Tibial nerve (tissue), 4 donors: ENCODE measurements at places on chromosomes 12 and 14.
A peak's percentile ranks its signal among the peaks of the same experiment; 100 is the strongest.

- no peak for DNase-seq
Observed at GRCh38 chr14:58898655-58899316, 261.0 kb downstream of the DACT1 start.

- DNase-seq = peak; percentile 16
Observed at GRCh38 chr14:77707355-77707723, 484 bp downstream of the ALKBH1 start.

DNA sequence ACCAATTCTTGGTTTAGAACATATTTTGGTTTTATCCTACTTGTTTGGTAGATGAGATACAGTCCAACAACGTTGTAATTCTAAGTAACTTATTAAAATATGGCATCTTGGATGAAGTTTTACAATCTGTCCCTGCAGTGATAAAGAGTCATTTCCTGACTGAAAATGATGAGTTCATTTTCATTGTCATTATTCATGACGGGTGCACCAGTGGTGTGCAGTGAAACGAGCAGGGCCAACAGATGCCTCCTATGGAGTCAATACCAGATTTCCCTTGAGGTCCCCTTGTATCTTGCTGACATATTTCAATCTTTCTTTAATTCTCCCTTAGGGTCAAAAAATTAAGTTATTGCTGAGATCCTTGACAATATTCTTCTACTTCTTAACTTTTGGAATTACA lies 438.5 kb downstream of the LRIG3 start:
- DNase-seq = no peak

- no peak for DNase-seq
Observed at GRCh38 chr12:89253488-89253887, 98.8 kb downstream of the DUSP6 start.

DNA sequence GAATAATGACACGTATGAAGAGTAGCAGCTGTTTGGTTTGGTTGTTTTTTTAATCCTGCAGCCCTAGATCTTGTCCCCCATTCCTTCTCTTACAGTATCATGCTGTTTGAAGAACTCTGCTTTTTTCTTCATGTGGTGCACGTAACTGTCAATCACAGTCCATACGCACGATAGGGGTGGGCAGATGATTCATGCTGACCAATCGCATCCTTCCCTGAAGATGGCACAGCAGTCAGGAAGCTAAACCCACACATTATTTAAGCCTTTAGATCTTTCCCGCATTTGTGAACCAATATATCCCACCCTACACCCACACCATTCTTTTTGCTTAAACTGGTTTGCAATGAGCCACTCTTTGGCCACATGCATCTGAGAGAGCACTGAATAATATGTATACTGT lies 158.9 kb upstream of the PLEKHA5 start:
- no peak for DNase-seq

GRCh38 chr12:113788020-113788856 lies 177.9 kb downstream of the RBM19 start:
- no peak for DNase-seq

GRCh38 chr14:47390831-47391504 lies 284.4 kb downstream of the MDGA2 start:
- DNase-seq = no peak

- no peak for DNase-seq
Observed at GRCh38 chr14:33978892-33979612, 28.2 kb upstream of the EGLN3 start.

DNA sequence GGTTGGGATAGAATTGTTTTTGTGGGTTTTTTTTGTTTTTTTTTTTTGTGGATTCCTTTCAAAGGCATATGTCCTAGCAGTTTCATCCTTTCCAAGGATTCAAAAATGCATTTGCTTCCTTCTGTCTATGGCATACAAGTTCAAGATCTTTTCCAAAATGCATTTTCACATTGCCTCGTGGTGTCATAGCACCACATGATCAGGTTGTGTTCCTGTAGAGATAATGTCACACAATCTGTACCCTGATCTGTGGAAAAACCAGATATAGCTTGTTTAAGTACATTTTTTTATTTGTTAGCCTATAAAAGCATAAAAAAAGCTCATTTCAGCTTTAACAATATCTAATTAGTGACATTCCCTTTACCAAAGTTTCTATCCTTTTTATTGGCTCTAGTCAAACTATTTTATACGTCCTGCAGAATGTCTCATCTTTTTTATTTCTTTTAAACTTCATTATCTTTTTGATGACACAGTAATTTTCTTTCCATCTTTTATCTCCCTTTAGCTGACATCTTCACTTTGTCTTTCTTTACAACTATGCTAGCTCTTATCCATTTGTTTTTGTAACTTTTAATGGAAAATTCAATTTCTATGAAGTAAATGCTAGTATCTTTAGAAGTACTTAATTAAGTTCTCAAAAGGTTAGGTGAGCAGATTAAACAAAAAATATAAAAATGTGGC lies 106.0 kb upstream of the NOVA1 start:
- no peak for DNase-seq

DNA sequence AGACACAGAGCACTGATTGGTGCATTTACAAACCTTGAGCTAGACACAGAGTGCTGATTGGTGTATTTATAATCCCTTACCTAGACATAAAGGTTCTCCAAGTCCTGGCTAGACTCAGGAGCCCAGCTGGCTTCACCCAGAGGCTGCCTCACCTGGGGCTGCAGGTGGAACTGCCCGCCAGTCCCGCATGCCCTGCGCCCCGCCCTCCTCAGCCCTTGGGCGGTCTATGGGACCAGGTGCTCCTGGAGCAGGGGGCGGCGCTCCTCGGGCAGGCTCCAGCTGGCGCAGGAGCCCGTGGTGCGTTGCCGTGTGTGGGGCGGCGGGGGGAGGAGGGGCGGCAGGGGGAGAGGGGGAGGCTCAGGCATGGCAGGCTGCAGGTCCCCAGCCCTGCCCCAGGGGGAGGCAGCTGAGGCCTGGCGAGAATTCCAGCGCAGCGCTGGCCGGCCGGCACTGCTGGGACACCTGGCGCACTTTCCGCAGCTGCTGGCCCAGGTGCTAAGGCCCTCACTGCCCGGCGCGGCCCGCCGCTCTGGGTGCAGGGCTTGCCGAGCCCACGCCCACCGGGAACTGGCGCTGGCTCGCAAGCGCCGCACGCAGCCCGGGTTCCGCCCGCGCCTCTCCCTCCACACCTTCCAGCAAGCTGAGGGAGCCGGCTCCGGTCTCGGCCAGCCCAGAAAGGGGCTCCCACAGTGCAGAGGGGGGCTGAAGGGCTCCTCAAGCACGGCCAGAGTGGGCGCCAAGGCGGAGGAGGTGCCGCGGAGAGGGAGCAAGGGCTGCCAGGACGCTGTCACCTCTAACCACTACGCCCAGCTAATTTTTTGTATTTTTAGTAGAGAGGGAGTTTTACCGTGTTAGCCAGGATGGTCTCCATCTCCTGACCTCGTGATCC lies 3.1 kb upstream of the SLCO1B3 start:
- no peak for DNase-seq

DNA sequence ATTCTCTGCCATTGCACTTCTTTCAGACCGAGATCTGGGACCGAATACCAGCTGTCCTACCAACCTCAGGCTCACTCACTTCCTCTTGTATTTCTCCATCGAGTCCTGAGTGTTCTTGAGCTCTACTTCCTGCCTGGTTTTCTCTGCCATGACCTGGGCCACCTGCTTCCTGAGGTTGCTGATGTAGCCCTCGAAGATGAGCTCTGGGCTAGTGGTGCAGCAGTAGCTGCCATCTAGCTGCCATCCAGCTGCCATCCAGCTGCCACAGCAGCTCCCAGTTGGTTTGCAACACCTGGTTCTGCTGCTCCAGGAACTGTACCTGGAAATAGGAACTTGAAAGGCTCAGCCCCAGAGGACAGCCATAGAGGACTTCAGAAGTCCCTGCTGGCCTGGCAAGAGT lies 15.0 kb upstream of the KRT73 start:
- DNase-seq = no peak

DNA sequence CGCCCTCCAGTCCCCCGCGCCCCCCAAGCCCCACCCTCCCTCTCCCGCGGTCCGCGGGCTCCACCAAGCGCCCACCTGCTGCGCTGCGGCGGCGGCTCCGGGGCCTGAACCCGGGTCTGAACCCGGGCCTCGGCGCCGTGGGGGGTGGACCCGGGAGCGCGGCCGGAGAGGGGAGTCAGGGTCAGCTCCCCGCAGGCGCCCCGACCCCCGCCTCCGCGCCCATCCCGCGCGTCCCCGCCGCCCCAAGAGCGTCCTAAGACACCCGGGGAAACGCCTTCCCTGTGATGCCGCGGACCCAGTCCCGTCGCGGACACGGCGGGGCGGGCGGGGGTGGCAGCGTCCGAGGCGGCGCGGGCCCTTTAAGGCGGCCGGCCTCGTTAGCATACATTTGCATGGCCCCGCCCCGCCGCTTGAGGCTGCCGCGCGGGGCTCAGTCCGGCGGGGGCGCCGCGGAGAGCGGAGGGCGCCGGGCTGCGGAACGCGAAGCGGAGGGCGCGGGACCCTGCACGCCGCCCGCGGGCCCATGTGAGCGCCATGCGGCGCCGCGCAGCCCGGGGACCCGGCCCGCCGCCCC lies at the start of gene MMP17:
Gene MMP17 (plus strand): TSS at position 433 of the 574 bp plus-strand sequence. CDS start 102 bp downstream, at position 535.
- DNase-seq = peak; percentile 46

DNA sequence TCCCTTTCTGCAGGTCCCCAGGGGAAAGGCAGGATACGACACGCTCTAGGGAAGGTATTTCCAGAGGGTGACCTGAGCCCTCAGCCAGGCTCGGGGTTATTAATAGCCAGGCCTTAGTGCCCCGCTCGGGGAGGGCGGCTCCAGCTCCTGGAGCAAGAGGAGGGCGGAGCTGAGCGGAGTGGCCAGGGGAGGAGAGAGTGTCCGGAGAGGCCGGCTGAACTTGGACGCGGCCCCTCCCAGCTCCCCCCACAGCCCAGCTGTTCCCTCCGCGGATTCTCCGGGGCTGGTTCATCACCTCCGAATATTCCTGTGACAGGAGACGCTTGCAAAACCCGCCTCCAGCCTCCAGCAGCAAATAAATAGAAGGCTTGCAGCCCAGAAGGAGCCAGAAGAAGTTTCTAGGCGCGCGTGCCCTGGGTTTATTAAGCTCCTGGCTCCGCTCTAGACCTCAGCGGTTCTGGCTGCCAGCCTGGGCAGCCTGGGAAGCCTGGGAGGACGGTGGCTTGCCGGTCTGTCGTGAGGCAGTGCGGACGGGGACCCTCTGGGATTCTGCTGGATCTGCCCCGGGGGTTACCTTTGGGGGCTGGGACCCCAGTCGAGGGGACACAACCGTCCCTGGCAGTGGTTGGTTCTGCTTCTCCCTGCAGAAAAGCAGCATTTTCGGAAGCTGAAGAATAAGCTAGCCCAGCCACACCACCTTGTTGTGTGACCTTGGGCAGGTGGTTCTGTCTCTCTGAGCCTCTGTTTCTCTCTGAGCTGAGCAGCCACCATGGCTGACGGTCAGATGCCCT lies at the start of gene HSPB8:
Gene HSPB8 (plus strand): TSS at position 388 of the 791 bp plus-strand sequence. CDS start 382 bp downstream, at position 770.
- DNase-seq = peak; percentile 61

GRCh38 chr12:93727195-93727811 lies 50.1 kb downstream of the CRADD start:
- DNase-seq = no peak

DNA sequence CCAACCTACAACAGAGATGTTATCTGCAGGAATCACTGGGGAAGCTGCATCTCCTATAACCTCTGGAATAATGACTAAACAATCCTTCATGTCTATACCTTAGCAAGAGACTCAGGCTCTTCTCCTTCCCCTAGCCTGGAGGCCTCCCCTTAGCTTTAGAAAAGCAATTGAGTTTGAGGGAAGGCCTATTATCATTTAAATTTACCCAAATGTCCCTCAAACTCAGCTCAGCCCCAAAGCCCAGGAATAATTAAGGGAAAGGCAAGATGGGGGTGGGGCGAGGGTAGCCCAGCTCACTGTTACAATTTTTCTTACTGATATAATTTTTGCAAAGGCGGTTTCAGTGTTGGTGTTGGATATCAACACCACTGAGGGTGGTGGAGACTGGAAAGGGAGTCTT lies 151.4 kb upstream of the EEA1 start:
- DNase-seq = no peak

GRCh38 chr14:75515629-75515996 lies 6.7 kb upstream of the BATF start:
- no peak for DNase-seq

DNA sequence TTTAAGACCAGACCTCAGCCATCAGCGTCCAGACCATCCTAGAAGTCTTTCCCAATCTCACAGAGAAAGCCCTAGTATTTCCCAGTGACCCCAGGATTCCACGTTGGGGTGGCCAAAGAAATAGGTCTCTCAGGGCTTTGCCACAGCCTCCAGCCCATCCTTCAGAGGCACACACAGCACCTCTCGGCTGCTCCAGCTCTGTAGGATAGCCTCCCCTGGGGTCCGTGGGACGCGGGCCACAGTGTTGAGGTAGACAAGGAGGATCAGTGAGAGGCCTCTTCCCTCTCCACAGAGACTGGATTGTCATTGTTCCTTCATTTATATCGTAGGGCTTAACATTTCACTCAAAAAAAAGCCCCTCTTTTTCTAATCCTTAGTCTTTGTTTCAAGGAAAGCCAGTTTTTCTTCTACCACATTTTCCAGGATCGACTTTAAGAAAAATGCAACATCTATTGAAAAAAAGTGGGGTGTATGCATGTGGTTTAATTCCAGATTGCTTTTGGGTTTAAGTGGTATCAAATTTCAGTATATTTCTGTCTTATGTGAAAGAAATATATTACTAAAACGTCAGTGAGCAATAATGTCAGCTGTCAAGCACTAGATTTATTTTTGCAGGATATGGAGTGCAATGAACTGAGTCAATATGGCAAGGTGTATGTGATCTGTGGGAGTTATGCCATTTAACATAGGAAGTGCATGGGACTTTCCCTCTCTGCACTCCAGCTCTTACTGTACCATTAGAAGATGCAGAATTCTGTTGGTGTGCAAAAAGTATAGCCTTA lies 187.5 kb downstream of the MSRB3 start:
- DNase-seq = no peak

- no peak for DNase-seq
Observed at GRCh38 chr14:78790271-78790670, 620.1 kb downstream of the NRXN3 start.

- no peak for DNase-seq
Observed at GRCh38 chr12:6541371-6542165, 7.3 kb downstream of the GAPDH start.

DNA sequence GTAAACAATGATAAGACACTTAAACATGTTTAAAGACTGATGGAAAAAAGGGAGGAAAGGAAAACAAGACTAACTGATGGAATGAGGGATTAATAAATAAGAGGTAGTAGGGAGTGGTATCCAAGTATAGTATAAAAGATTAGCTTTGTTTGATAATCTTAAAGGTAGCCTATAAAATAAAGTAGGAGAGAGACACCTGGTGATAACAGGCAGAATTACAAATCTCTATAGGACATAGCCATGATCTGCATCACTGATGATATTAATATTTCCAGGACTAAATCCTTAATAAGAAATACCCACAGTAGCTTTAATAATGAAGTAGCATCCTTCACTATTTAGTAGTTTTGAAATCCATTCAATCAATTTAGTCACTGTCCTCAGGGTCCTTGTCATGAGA lies 30.4 kb downstream of the DLGAP5 start:
- no peak for DNase-seq

DNA sequence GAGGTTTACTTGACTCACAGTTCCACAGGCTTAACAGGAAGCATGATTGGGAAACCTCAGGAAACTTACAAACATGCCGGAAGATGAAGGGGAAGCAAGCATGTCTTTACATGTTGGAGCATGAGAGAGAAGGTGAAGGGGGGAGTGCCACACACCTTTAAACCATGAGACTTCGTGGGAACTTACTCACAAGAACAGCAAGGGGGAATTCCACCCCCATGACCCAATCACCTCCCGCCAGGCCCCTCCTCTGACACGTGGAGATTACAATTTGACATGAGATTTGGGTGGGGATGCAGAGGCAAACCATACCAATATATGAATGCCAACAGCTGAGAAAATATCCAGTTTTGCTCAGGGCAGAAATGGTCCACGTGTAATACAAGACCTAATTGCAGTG lies 518.6 kb downstream of the VRK1 start:
- DNase-seq = no peak
